ENCODE measurements at places on chromosomes 11 and 22. TPM values are rescaled to one million over a fixed set of nuclear protein-coding genes. Genes with fewer than 3 reads are reported as not detected.

GRCh38 chr11:80239217-80239616 lies 798.4 kb upstream of the TENM4 start:
- H3K4me3 ChIP-seq, result no peak overlapping the region
- peak; percentile 26 for DNase-seq
- no peaks in the 10 kb centered on the region for H3K36me3 ChIP-seq
- H3K27me3 ChIP-seq, result no peaks in the 10 kb centered on the region
- peaks cover 18% of the 10 kb centered on the region for H3K4me1 ChIP-seq
- H3K27ac ChIP-seq, result no peak overlapping the region

The SUSD2 gene
- total RNA-seq, result 1.6 TPM

The PHOX2A gene
- not detected for total RNA-seq

The LAYN gene
- 0.47 TPM for total RNA-seq

GRCh38 chr22:40067639-40068038 lies 72.9 kb downstream of the FAM83F start:
- no peak overlapping the region for H3K27ac ChIP-seq
- peaks cover 6% of the 10 kb centered on the region for H3K4me1 ChIP-seq
- no peak overlapping the region for H3K4me3 ChIP-seq
- no peaks in the 10 kb centered on the region for H3K36me3 ChIP-seq
- no peak for DNase-seq

The APOL4 gene
- total RNA-seq, result not detected

GRCh38 chr11:71452199-71453036 lies 585 bp upstream of the NADSYN1 start:
- H3K36me3 ChIP-seq, result peaks cover 22% of the 10 kb centered on the region
- H3K4me3 ChIP-seq, result peak overlapping the region; percentile 99
- H3K27ac ChIP-seq, result peak overlapping the region; percentile 62
- DNase-seq, result peak; percentile 67
- H3K4me1 ChIP-seq, result peaks cover 26% of the 10 kb centered on the region

The MS4A15 gene
- total RNA-seq, result not detected

The MFNG gene
- total RNA-seq, result 1.7 TPM

Measured in PC-3 (cell line).